ENCODE measurements at places on chromosomes 16 and 17. TPM values are rescaled to one million over a fixed set of nuclear protein-coding genes. Genes with fewer than 3 reads are reported as not detected.
A peak's percentile ranks its signal among the peaks of the same experiment; 100 is the strongest.

PDILT gene
- total RNA-seq, result 2.4 TPM

DNA sequence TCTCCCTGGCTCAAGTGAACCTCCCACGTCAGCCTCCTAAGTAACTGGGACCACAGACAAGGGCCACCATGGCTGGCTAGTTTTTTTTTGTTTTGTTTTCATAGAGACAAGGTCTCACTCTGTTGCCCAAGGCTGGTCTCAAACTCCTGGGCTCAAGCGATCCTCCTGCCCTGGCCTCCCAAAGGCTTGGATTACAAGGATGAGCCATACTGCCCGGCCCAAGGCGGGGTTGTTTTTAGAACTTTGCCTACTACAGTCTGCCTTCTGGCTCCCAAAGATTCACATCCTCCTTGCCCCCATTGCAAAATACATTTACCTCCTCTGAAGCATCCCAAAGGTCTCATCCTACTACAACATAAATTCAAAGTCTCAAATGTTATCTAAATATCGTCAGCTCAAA is 49.5 kb upstream of the PHOSPHO1 start:
- no peak overlapping the region for H3K27ac ChIP-seq
- no peak overlapping the region for H3K4me3 ChIP-seq
- no peaks in the 10 kb centered on the region for H3K27me3 ChIP-seq
- no peak for DNase-seq

GRCh38 chr16:2753733-2754020 is 1.2 kb downstream of the SRRM2 start:
- peaks cover 13% of the 10 kb centered on the region for H3K36me3 ChIP-seq
- H3K4me3 ChIP-seq, result peak overlapping the region; percentile 75
- no peaks in the 10 kb centered on the region for H3K27me3 ChIP-seq

C16orf82 gene
- not detected for total RNA-seq

CPHXL2 gene
- total RNA-seq, result not detected

DNA sequence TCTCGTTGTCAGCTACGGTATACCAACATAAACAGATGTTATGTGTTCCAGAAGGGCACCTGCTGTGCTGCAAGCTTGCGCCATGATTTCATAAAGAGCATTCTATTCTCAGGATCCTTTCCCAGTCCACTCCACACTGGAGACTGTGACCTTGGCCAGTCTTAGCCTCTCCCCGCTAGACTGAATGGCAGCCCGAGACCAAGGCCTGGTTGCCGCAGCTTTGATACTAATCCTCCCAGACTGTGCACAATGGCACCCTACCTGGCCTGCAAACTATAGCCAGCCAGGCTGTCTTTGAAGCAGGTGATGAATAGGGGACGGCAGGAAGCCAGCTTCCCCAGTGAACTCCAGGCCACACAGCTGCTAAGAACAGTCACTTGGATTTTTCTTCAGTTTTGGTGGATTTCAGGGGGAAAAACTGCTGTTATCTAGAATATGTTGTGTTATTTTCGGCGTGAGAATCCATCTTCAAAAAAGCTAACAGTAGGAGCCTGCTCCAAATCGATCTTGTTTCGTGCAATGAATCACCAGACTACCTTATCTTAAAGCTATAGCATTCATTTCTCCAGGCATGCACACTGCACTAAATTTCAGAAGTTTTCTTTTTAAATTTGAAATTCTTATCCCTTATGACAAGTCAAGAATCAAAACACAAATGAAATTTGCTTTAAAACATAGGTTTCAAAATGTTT is 289.0 kb downstream of the CEP112 start:
- no peak overlapping the region for H3K27ac ChIP-seq
- H3K4me3 ChIP-seq, result no peak overlapping the region
- H3K4me1 ChIP-seq, result no peaks in the 10 kb centered on the region
- no peaks in the 10 kb centered on the region for H3K27me3 ChIP-seq
- no peak for DNase-seq

GRCh38 chr17:11682646-11683045 is 84.4 kb downstream of the DNAH9 start:
- no peaks in the 10 kb centered on the region for H3K36me3 ChIP-seq
- H3K27me3 ChIP-seq, result no peaks in the 10 kb centered on the region
- no peak overlapping the region for H3K4me3 ChIP-seq
- H3K4me1 ChIP-seq, result no peaks in the 10 kb centered on the region
- H3K27ac ChIP-seq, result no peak overlapping the region

KRTAP1-5 gene
- total RNA-seq, result 0.51 TPM

ANKFN1 gene
- total RNA-seq, result 3.0 TPM

DNA sequence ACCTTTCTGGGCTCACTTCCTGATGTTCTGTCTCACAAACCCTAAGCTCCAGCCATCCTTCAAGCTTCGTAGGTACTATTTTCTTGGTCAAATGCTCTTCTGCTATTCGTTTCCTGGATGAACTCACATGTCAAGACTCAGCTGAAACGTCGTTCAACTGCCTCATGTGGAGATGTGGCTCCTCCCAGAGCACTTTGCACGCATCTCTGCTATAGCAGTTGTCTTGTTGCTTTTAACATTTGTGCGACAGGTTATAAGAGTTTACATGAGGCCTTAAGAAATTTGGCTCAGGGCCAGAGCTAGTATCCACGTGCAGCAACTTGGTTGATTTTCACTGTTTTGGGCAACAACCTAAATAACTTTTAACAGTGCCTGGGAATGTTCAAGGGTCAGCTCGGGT is 2.8 kb upstream of the KRT40 start:
- no peaks in the 10 kb centered on the region for H3K36me3 ChIP-seq
- no peaks in the 10 kb centered on the region for H3K4me1 ChIP-seq
- no peak overlapping the region for H3K27ac ChIP-seq
- DNase-seq, result no peak
- H3K4me3 ChIP-seq, result no peak overlapping the region

DNA sequence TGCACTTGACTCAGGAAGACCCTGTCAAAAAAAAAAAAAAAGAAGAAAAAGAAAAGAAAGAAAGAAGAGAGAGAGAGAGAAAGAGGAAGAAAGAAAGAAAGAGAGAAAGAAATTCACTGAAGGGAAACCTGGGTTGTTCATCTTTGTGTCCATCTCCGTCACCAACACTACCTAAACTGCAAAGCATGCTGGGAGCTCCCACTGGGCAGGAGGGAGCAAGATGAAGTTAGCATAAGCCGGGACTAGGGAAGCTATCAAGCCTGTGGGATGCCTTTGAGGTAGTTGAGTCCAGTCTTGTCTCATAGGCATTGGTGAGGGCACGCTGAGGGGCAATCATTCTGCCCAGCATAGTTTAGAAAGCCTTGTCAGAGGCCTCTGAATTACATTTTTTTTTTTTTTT is 7.6 kb upstream of the CBFB start:
- no peak overlapping the region for H3K27ac ChIP-seq
- DNase-seq, result no peak
- no peaks in the 10 kb centered on the region for H3K4me1 ChIP-seq

DNA sequence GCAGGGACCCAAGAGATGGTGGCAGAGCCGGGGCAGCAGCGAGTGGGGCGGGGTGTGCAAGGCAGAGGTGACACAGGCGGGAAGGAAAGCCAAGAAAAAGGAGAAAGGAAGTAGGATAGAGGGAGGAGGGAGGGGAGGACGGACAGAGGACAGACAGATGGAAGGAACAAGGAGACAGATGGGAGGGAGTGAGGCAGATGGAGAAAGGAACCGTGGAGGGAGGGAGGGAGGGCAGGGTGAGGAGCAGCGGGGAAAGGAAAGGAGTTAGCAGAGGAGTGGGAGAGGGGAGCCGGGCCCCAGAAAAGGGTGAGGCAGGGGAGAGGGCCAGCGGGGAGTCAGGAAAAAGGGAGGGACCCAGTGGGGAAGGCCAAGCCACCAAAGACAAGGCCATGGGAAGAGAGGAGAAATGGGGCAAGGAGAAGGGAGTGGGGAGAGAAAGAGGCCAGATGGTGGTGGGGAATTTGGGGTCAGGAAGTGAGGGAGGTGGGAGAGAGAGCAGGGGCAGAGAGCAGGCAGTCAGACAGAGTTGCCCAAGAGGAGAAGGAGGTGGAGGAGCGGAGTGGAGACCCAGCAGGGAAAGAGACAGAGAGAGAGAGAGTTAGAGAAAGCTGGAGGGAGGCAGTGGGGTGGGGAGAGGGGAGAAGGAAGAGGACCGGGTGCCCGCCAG is 13.2 kb upstream of the ASGR1 start:
- H3K4me1 ChIP-seq, result no peaks in the 10 kb centered on the region
- DNase-seq, result no peak
- H3K27me3 ChIP-seq, result no peaks in the 10 kb centered on the region
- no peak overlapping the region for H3K4me3 ChIP-seq

ESRP2 gene
- total RNA-seq, result 24.5 TPM

DNA sequence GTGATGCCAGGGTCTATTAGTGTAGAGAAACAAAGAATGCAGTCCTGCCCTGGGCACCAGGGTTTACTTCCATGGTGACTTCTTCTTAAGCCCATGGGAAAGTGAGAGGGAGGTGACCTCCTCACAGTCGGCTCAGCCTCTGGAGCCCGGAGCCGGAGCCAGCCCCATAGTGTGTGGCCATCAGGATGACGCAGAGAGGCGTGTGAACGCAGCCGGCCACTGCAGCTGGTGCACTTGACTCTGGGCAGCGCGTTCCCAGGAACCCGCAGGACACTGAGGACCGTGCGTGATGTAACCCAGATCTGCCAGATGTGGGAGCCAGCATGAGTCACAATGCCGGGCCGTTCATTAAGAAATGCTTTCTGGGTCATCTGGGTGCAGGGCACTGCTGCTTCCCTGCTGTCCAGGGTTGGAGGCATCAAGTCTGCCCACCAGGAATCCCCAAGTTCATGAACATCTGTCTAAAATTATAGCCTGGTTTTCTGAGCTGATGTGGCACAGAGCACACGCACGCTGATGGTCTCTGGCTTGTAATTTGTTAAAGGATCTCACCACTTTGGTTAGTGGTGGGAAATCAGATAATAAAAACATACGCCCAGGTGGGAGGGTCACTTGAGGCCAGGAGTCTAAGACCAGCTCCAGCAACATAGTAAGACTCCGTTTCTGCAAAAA is 114.1 kb downstream of the PITPNC1 start:
- H3K27ac ChIP-seq, result peak overlapping the region; percentile 34
- no peaks in the 10 kb centered on the region for H3K27me3 ChIP-seq
- no peaks in the 10 kb centered on the region for H3K4me1 ChIP-seq
- no peak overlapping the region for H3K4me3 ChIP-seq

DNA sequence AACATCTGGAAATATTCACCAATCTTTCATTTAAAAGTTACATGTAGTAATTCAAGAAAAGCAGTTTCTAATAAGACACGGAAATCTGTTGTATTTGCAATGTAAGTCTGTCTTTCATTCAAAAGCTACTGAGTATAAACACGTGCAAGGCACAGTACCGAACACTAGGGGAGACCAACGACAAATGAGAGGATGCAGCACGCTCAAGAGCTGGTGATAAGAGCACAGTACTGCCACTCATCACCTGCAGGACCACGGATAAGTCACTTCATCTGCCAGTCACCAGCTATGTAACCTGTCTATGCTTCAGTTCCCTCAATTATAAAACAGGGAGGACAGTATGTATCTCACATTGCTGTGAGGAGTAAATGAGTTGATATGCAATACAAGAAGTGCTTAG is 67.1 kb downstream of the CLEC18A start:
- H3K27me3 ChIP-seq, result no peaks in the 10 kb centered on the region
- DNase-seq, result peak; percentile 5
- no peaks in the 10 kb centered on the region for H3K4me1 ChIP-seq

GRCh38 chr16:17101646-17102045 is 369.1 kb downstream of the XYLT1 start:
- H3K4me3 ChIP-seq, result no peak overlapping the region
- no peak for DNase-seq
- no peaks in the 10 kb centered on the region for H3K4me1 ChIP-seq
- H3K36me3 ChIP-seq, result no peaks in the 10 kb centered on the region
- no peaks in the 10 kb centered on the region for H3K27me3 ChIP-seq
- H3K27ac ChIP-seq, result no peak overlapping the region

- peak; percentile 68 for DNase-seq
- no peaks in the 10 kb centered on the region for H3K4me1 ChIP-seq
- H3K36me3 ChIP-seq, result no peaks in the 10 kb centered on the region
- no peak overlapping the region for H3K4me3 ChIP-seq
- H3K27me3 ChIP-seq, result no peaks in the 10 kb centered on the region
Measured at GRCh38 chr16:21708533-21709115, 44.9 kb downstream of the OTOA start.

- no peak overlapping the region for H3K27ac ChIP-seq
- H3K4me3 ChIP-seq, result no peak overlapping the region
- no peaks in the 10 kb centered on the region for H3K36me3 ChIP-seq
- H3K27me3 ChIP-seq, result no peaks in the 10 kb centered on the region
Measured at GRCh38 chr17:68459037-68459639, 1.8 kb upstream of the WIPI1 start.

EME1 gene
- total RNA-seq, result 0.23 TPM

All from prostate gland (tissue), 2 donors.